ENCODE measurements at places on chromosomes 3 and 15. TPM values are rescaled to one million over a fixed set of nuclear protein-coding genes. Genes with fewer than 3 reads are reported as not detected.

DNA sequence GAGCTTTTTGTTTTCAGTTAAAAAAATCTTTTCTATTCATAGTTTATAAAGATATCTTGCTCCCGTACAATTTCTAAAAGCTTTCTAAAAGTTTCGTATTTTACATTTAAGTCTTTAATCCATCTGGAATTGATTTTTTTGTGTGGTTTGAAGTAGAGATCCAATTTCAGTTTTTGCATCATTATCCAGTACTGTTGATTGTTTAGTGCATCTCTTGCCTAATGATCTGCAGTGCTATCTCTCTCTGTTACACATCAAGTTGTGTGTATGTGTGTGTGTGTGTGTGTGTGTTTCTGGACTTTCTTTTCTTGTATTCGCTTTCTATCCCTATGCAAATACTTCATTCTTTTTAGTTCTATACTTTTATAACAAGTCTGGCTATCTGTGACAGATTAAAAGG, 605.8 kb upstream of the DPPA4 start:
- no peaks in the 10 kb centered on the region for H3K4me1 ChIP-seq
- H3K36me3 ChIP-seq: no peaks in the 10 kb centered on the region
- DNase-seq: no peak
- H3K27me3 ChIP-seq: no peaks in the 10 kb centered on the region

The WDR76 gene
- 11.1 TPM for total RNA-seq

DNA sequence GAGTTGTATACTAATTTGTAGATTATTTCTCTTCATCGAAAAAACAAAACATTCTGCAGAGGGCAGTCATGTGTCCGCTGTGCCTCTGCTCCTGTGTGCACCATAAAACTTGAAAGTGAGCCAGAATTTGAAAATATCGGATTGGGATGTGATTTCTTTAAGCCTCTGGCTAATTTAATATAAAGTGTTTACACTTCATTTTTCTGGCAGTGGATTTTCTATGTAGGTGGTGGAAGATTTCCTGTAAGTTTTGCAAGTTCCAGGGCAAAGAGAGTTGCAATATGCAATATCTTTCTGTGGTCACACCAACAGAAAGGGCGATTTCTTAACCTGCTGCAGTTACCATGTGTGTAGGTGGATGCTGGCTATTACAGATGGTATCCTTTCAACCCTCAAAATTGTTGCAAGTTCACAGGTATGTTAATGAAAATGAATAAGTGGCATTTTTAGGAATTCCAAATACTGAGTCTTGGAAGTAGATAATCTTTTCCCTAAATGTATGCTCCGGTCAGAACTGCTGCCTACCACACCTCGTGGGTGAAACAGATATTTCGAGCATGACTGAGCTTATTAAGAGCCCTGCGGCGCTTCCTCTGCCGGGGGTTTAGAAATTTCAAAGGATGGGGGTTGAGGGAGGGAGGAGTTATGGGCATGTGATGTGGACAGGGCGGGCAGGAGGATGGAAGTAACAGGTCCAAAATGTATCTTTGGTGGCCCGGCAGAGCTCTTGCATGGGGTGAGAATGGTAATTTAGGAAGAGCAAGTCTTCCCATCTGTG, 134.0 kb downstream of the PGPEP1L start:
- H3K4me1 ChIP-seq: peaks cover 39% of the 10 kb centered on the region
- no peak overlapping the region for H3K4me3 ChIP-seq
- H3K27me3 ChIP-seq: no peaks in the 10 kb centered on the region
- H3K27ac ChIP-seq: no peak overlapping the region
- DNase-seq: no peak

The C3orf20 gene
- total RNA-seq: 0.04 TPM

- H3K27me3 ChIP-seq: no peaks in the 10 kb centered on the region
- peak; percentile 9 for DNase-seq
- H3K4me1 ChIP-seq: peaks cover 22% of the 10 kb centered on the region
- H3K36me3 ChIP-seq: peaks cover 64% of the 10 kb centered on the region
Measured at GRCh38 chr3:171736556-171736955, 73.7 kb downstream of the PLD1 start.

- H3K4me1 ChIP-seq: peaks cover 17% of the 10 kb centered on the region
- H3K27ac ChIP-seq: no peak overlapping the region
- DNase-seq: no peak
- peaks cover 8% of the 10 kb centered on the region for H3K27me3 ChIP-seq
- H3K4me3 ChIP-seq: no peak overlapping the region
- no peaks in the 10 kb centered on the region for H3K36me3 ChIP-seq
Measured at GRCh38 chr3:50390508-50391224, 31.3 kb upstream of the TMEM115 start.

The SPATA16 gene
- total RNA-seq: not detected

- peaks cover 60% of the 10 kb centered on the region for H3K27me3 ChIP-seq
- DNase-seq: no peak
- no peaks in the 10 kb centered on the region for H3K36me3 ChIP-seq
- no peak overlapping the region for H3K4me3 ChIP-seq
- H3K4me1 ChIP-seq: 0 out of 2 replicates have a peak, but pooled peaks cover 7% of the 10 kb centered on the region
- H3K27ac ChIP-seq: no peak overlapping the region
Measured at GRCh38 chr3:16510620-16511319, 2.7 kb downstream of the RFTN1 start.

The STRC gene
- 0.07 TPM for total RNA-seq

- no peak for DNase-seq
- H3K36me3 ChIP-seq: peaks cover 16% of the 10 kb centered on the region
- H3K4me1 ChIP-seq: no peaks in the 10 kb centered on the region
- H3K27ac ChIP-seq: no peak overlapping the region
- H3K4me3 ChIP-seq: no peak overlapping the region
- H3K27me3 ChIP-seq: no peaks in the 10 kb centered on the region
Measured at GRCh38 chr3:42224178-42224577, 41.8 kb downstream of the CCK start.

The PLA2G4F gene
- not detected for total RNA-seq

DNA sequence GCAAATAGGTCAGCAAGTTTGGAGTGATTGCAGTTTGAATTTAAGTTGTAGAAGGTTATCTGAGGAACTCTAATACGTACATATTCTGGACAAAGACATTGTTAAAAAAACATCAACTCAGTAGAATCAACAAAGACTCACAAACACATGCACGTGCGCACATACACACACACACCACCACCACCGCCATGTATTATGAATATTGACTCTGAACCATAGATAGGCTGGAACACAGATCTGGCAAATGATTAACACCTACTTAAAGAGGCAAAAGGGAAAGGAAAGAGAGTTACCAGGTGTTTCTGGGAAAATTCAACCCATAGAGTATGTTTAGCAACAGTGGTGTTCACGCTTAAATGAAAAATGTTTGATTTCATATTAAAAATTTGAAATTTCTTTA, 334.2 kb upstream of the ALCAM start:
- no peak overlapping the region for H3K4me3 ChIP-seq
- DNase-seq: no peak
- no peaks in the 10 kb centered on the region for H3K36me3 ChIP-seq
- H3K4me1 ChIP-seq: no peaks in the 10 kb centered on the region
- no peak overlapping the region for H3K27ac ChIP-seq
- H3K27me3 ChIP-seq: no peaks in the 10 kb centered on the region

The CCR8 gene
- not detected for total RNA-seq

The LMAN1L gene
- not detected for total RNA-seq

- H3K27ac ChIP-seq: peak overlapping the region; percentile 38
- H3K4me1 ChIP-seq: peaks cover 84% of the 10 kb centered on the region
- peak; percentile 85 for DNase-seq
- no peak overlapping the region for H3K4me3 ChIP-seq
Measured at GRCh38 chr3:99923873-99924272, 106.2 kb downstream of the CMSS1 start.

DNA sequence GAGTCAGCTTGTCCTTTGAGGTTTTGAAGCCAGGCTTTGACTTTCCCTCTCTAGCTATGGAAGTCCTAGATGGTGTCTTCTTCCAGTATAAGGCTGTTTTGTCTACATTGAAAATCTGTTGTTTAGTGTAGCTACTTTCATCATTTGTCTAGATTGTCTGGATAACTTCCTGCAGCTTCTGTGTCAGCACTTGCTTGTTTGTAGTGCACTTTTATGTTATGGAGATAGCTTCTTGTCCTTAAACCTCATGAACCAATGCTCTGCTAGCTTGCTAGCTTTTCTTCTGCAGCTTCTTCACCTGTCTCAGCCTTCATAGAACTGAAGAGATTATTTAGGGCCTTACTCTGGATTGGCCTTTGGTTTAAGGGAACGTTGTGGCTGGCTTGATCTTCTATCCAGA, 43.8 kb downstream of the AKAP13 start:
- H3K4me3 ChIP-seq: no peak overlapping the region
- H3K4me1 ChIP-seq: peaks cover 15% of the 10 kb centered on the region
- H3K36me3 ChIP-seq: no peaks in the 10 kb centered on the region

DNA sequence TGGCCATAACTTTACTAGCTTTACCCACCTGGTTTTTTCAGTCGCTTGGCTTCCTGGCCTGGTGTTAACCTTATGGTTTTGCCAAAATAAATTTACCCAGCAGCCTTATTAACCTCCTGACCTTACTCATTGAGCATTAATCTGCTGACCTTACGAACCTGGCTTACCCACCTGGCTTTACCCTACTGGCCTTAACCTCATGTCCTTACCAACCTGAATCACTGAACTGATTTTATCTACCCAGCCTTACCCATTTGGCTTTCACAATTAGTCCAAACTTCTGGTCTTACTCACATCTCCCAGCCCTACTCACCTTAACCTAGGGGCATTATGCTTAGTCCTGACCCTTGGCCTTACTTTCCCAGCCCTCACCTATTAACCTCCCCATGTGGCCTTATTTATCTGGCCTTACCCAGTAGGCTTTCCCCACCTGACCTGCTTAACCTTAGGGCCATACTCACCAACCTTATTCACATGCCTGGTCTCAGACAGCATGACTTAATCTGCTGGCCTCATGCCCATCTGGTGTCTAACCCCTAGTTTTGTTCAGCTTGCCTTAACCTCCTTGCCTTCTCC, 93.4 kb downstream of the IL12A start:
- H3K27ac ChIP-seq: no peak overlapping the region
- no peaks in the 10 kb centered on the region for H3K27me3 ChIP-seq
- no peaks in the 10 kb centered on the region for H3K36me3 ChIP-seq
- DNase-seq: no peak

DNA sequence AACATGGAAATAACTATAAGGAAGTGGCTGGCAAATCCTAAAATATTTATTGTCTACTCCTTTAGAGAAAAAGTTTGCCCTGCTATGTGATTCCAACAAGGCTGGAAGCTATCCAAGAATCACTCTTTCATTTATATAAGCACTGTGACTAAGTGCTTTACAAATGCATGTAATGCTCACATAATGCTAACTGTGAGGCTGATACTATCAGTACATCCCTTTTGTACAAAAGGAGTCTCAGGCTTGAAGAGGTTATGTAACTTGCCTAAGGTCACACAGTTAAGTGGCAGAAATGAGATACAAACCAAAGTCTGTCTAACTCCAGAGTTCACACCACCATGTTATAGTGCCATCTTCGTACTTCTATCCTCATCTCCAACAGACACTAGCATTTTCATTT, 17.0 kb downstream of the TOPBP1 start:
- H3K27me3 ChIP-seq: no peaks in the 10 kb centered on the region
- H3K4me1 ChIP-seq: 0 out of 2 replicates have a peak, but pooled peaks cover 6% of the 10 kb centered on the region
- H3K36me3 ChIP-seq: peaks cover 41% of the 10 kb centered on the region

DNA sequence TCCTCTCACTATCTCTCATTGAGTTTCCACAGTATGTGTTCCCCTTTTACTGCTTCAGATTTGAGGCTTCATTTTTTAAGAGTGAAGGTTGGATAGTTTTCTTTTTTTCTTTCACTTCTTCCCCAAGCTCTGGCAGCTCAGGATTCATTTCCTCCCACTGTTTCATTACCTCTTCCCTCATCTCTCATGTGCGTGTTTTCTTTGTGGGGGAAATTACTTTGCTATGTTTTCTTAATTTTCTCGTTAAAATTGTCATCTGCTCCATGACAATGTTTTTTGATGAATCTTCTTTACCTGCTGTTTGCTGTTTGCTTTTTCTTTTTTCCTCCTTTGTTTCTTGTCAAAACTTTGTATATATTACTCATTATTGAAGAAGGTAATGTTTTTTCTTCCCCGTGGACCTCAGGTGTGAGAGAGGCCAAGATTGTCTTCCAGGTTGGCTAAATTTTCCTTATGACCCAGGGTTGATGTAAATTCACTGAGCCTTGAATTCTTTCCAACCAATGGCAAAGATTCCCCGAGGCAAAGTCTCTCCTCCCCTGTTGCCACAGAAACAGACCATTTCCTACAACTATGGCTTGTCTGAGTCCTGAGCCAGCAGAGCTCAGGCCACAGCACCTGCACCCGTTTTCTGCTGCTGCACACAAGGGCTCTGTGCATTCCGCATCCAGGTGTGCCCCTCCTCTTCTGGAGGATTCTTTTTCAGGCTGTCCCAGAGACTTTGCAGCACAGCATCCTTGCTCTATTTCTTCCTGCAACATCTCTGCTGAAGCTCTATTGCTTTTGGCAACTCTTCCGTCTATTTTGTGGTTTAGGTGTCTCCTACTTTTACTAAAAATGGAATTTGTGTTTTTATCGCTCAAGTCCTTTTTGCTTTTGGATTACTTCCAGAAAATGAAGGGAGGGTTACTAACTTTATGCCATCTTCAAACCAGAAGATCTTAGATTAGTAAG, 66.1 kb downstream of the NOX5 start:
- H3K27me3 ChIP-seq: peaks cover 46% of the 10 kb centered on the region
- no peaks in the 10 kb centered on the region for H3K36me3 ChIP-seq
- no peak overlapping the region for H3K27ac ChIP-seq
- DNase-seq: no peak

DNA sequence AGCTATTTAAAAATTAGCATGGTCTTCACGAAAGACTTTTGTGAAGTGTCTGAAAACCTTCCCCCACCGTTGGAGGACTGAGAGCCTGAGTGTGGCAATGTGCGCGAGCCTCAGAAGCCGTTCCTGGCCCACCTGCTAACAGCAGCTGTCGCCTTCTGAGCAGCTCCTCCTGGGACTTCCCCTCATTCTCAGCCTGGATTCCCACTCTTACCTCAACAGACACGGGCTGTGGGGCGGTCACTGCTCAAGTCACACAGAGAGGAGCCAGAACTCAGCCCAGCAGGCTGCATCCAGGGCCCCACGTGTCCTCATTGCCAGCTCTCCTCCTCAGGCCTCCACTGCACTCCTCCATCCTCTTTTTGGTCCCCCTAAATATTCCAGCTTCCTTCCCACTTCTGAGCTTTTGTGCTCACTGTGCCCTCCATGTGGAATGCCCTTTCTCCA, 7.8 kb downstream of the DNASE1L3 start:
- no peaks in the 10 kb centered on the region for H3K27me3 ChIP-seq
- H3K4me1 ChIP-seq: peaks cover 100% of the 10 kb centered on the region
- no peak for DNase-seq

DNA sequence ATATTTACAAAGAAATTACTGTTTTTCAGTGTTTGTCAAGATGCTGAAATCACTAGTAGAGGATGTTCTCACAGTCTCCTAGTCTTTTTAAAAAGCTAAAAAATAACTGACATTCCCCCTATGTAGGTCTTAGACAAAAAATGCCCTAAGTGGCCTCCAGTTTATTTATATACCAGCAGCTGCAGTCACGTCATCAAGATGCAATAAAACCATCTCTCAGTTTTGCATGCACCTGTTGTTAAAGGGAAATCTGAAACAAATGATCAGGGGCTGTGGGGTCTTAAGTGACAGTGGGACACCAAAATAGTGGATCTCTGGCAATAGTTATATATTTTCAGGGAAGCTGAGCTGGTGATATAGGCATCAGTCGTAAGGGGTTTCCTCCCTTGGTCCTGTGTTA, 146.5 kb upstream of the ARPP21 start:
- no peaks in the 10 kb centered on the region for H3K27me3 ChIP-seq
- no peak overlapping the region for H3K4me3 ChIP-seq
- no peaks in the 10 kb centered on the region for H3K4me1 ChIP-seq
- no peak for DNase-seq
- no peaks in the 10 kb centered on the region for H3K36me3 ChIP-seq
- H3K27ac ChIP-seq: no peak overlapping the region

The PLA2G4E gene
- not detected for total RNA-seq

The CHRNA5 gene
- total RNA-seq: 10.5 TPM

Data from HepG2 (cell line).